ENCODE measurements at places on chromosomes 1 and 21.

GRCh38 chr21:46459356-46460112, 843 bp downstream of the DIP2A start:
- DNase-seq: peak; percentile 38

- no peak for DNase-seq
Measured at GRCh38 chr1:232923739-232924386, 26.5 kb upstream of the NTPCR start.

DNA sequence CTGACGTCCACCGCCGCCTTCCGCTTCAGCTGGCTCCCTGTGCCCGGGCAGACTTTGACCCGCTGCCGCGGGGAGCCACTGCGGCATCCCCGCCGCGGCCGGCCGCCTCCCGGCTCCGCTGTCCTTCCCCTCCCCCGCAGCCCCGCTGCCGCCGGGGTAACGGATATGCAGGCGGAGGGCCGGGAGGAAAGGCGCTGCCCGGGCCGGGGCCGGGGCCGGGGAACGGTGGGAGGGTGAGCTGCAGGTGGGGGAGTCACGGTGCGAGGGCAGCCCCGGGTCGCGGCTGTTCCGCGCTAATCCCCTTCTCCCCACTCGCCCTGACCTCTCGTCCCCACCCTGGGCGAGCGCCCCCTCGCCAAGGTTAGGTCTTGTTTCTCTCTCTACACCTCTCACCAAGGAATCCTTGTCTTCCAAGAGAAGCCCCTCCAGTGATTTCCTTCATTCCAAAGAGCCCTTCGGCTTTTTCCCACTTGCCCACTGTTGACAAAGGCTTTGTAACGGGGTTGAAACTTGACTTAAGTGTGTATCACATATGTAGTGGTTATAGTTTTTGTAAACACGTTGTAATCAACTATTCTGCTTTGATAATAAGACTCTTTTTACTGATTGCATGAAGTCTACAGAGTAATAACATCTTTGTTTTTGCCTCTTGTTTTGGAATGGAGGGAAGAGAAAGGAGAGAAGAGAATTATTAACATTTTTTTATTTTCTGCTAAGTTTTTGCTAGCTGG, 669 bp downstream of the XPR1 start:
- DNase-seq: peak; percentile 69

GRCh38 chr1:229623838-229624237, 2.1 kb downstream of the TAF5L start:
- DNase-seq: no peak

DNA sequence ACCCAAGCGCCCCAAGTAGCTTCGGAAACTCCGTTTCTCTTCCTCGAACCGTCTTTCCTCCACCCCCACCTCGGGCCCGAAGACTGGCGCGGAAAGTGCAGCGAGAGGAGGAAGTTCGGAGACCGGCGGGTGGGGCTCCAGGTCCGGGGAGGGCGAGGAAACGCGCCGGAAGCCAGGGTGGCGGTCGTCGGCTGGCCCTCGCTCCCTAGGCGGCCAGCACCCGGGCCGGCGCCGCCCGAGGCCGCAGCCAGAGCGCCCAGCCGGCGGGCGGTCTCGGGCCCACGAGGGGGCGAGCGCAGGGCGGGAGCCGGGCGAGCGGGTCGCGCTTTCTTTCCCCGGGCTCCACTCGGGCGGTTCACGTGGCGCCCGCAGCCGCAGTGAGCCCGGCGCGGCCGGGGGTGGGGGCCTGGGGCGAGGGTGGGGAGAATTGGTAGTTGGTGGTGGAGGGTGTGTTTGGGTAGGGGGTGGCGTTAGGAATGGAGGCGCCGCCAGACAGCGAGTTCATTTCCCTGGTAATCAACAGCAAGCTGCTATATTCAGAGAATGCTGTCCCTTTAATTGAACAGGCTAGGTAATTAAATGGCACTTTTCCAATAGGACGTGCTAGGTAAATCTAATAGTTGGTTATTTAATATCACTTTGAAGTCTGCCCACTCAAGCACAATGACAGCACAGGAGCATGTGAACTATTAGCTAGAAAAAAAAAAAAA, 6.7 kb downstream of the LMO4 start:
- no peak for DNase-seq

GRCh38 chr1:53384796-53385195, 56.9 kb upstream of the LRP8 start:
- DNase-seq: no peak

DNA sequence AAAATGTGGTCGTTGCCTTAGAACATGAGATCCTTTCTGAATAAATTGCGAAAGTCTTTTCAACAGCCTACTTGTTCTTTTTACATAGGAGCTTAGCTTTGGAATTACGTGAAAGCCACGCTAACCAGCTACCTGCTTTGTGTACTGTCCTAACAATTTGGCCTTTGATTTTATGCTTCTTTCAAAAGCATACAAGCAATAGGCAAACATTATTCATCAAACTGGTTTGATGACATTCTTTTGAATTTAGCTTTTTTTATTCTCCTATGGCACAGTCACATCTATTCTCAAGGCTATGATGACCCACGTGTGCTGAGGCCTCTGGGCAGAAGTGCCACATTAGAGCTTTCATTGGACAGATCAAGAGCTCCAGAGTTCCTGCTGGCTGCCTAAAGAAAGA, 178.0 kb upstream of the DPT start:
- DNase-seq: no peak

DNA sequence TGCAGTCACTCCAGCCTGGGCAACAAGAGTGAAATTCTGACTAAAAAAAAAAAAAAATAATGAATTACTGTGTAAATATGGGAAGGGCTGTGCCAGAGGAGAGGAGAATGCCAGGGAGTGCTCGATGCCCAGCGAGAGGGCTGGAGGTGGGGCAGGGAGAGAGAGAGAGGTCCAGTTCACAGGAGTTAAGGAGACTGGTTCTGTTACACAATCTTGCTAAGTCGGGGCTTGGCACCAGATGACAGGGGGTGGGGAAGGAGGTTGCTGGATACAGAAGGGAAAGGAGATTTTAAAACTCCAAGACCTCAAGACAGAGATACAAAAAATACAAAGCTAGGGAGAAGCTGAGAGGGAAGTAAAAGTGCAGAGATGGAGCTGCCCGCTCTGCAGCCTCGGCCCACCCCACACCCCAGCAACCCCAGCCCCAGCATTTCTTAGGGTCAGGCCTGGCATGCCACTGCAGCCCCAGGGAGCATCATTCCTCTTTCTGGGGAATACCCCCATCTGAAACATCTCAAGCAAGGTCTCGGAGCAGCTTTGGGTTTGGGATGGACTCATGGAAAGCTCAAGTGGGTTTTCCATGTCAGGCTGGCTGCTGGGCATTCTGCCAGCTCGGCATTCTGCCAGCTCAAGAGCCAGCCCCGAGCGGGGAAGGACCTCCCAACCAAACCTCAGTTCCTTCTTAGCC, 991 bp downstream of the SELENBP1 start:
- no peak for DNase-seq

GRCh38 chr1:226845624-226846023, 24.8 kb upstream of the PSEN2 start:
- no peak for DNase-seq

DNA sequence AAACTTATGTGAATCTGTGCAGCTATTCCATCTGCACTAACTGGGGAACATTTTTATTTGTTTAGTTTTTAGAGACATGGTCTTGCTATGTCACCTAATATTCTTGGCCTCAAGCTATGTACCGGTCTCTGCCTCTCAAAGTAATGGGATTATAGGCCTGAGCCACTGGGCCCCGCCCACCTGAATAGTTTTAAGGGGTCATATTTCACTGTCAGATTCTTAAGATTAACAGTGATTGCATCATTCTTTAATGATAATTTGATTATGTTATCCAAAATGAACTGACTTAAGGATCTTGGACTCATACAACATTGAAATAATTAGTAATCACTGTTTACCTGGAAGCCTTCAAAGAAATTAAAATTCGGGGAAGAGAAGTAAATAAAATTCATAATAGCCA, 12.6 kb upstream of the KLF18 start:
- DNase-seq: no peak

DNA sequence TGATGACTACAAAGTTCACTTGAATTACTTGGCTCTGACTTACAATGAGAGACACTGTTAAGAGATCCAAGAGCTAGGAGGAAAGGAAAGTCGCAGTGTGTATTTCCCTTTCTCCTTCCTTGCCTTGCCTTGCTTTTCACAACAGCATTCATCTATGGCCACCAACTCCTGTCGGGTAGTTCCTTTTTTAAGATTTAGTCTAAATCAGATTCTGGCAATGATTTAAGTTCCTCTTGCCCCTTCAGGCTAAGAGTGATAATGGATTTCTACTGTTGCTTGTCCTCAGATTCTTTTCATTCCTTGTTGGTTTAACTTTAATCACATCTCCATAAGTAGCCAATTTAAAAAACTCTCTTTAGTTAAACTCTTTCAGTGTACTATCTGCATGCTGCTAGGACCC, 91.9 kb downstream of the GTF2B start:
- no peak for DNase-seq

DNA sequence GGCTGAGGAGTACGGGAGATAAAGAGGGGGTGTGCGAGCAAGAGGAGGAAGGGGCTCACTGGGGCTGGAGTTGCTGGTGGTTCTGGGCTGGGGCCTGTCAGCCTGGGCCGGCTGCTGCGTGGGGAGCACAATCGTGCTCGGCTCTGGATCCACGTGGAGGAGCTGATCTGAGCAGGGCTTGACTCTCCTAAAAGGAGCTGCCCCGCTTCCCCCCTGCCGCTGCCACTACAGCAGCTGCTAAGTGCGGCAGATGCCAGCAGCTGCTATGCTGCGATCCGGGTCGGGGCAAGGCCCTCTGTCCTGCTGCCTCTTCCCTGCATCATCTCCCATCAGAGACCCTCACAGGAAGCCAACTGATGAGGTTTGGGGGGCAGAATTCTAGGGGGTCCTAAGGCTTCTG, 165.9 kb downstream of the PCBP3 start:
- no peak for DNase-seq

GRCh38 chr1:174786760-174787159, 213.0 kb upstream of the CACYBP start:
- DNase-seq: no peak

- no peak for DNase-seq
Measured at GRCh38 chr1:75132242-75132811, 1.9 kb upstream of the LHX8 start.

- DNase-seq: no peak
Measured at GRCh38 chr21:21096956-21097355, 98.7 kb downstream of the NCAM2 start.

GRCh38 chr1:9197186-9198099, 37.1 kb upstream of the H6PD start:
- DNase-seq: no peak

DNA sequence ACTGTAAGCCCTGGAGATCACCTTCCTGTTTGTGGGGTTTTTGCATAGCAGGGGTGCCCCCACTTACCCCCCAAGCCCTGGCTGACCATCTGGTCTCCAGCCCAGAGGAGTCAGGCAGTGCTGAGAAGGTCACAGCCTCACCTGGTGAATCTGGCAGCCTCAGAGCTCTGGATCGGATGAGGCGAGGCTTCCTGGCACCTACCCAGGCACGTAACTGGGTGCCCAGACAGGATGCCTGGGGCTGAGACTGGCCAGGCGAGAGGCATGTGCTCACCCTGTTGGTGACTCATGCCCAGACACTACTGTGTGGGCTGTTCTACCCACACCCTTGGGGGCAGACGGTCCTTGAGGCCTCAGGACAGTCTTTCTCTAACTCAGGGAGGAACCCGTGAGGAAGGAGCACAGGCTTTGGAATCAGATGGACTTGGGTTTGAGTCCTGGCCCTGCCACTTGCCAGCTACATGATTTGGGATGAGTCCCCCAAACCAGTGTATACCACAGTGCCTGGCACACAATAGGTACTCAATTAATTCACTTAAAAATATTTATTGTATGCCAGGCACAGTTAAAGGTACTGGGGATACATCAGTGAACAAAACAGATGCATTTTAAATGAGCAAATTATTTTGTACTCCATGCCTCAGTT, 15.1 kb upstream of the PADI3 start:
- peak; percentile 27 for DNase-seq

DNA sequence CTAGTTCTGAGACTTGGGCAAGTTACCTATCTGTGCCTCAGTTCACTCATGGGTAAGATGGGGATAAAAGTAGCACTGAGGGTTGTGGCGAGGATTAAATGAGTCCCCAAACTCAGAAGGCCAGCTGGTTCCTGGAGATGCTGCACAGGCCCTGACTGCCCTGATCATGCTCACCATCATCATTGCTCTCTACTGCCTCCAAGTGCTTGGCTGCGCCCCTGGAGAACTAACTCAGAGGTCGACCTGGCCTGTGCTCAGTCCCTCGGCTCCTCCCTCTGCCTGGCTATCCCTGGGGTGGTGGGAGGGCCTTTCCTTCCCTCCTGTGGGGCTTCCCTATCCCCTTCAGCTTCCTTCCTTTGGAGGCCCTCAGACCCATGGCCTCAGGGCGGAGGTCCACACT, 5.6 kb downstream of the SLC5A9 start:
- no peak for DNase-seq

DNA sequence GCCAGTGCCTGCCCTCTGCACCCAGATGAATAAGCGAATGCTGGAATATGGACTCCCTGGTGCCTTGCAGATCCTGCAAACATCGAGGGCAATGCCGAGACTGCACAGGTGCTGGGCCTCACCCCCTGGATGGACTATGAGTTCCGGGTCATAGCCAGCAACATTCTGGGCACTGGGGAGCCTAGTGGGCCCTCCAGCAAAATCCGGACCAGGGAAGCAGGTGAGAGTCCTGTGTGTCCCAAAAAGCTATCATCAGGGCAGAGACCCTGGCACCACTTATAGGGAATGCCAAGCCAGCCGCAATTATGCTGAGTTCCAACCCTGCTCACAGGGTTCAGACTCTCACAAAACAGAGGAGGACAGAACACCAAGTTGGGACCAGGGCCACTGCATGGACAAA, 17.2 kb downstream of the TMEM81 start:
- no peak for DNase-seq

DNA sequence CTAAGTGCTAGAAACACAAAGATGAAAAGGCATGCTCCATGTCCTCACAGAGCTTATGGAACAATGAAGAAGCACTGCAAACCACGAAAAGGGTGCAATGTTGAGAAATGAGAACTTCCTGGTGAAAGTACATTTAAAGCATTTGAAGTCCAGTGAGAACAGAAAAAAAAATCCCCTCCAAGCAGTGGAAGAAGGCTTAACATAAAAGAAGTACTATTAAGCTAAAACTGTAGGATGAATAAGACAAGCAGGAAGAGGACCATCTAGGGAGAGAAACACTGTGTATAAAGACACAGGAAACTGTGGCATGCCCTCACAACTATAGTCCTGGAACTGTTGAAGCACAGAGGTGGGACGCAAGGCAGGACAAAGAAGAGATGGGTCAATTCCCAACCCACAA, 10.0 kb downstream of the TP53BP2 start:
- peak; percentile 57 for DNase-seq

DNA sequence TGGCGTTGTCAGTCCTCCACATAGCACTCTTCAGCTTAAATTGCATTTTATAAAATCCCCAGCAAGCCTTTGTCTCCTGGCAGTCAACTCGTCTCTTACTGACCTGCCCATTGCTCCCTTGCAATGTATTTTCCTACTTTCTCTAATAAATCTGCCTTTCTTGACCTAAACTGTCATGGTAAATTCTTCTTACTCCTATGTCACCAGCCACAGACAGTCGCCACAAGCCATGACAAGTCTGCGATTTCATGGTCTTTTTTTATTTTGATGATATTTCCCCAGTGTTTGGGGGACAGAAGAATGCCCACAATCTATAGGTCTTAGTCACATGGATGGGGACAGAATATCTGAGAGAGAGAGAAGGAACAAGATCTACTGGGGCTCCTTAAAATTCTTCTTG, 8.4 kb downstream of the IFNAR2 start:
- no peak for DNase-seq

GRCh38 chr1:2925918-2926317, 95.3 kb upstream of the ACTRT2 start:
- no peak for DNase-seq

- peak; percentile 51 for DNase-seq
Measured at GRCh38 chr1:93958726-93959100, 49.5 kb upstream of the GCLM start.
